PC-3 (cell line): ENCODE measurements at places on chromosomes 1 and 21.

DNA sequence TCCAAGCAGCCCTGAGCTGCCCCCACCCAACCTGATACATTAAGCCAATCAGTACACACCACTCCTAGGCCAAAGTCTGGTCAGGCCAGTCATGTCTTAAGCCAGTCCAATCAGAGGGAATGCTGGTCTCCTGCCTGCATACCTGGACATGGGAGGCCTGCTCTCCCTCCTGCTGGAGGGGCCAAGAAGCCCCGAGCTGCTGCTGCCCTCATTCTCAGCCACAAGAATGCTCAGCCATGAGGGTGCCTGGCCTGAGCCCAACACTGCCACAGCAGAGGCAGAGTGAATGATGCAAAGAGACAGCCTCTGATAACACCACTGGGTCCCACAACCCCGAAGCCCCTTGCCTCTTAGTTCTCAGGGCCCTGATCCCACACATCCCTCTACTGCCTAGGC is 23.0 kb downstream of the CHD5 start:
- DNase-seq = peak; percentile 64

DNA sequence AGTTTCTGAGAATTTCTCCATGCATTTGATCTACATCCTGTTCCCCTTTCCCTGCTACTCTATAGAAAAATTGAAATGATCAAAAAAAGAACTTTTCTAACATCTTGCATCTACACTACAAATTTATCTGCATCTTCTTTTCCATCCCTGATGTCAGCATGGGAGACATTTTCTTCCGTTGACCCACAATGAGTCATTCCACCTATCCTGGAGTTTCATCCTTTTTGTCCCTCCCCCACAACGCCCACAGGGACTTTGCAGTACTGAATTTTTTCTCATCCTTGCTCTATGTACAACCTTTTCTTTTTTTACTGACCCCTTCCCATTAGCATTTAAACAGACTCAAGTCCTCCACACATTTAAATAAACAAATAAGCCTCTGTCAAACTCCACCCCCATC is 112.2 kb upstream of the MROH9 start:
- no peak for DNase-seq

DNA sequence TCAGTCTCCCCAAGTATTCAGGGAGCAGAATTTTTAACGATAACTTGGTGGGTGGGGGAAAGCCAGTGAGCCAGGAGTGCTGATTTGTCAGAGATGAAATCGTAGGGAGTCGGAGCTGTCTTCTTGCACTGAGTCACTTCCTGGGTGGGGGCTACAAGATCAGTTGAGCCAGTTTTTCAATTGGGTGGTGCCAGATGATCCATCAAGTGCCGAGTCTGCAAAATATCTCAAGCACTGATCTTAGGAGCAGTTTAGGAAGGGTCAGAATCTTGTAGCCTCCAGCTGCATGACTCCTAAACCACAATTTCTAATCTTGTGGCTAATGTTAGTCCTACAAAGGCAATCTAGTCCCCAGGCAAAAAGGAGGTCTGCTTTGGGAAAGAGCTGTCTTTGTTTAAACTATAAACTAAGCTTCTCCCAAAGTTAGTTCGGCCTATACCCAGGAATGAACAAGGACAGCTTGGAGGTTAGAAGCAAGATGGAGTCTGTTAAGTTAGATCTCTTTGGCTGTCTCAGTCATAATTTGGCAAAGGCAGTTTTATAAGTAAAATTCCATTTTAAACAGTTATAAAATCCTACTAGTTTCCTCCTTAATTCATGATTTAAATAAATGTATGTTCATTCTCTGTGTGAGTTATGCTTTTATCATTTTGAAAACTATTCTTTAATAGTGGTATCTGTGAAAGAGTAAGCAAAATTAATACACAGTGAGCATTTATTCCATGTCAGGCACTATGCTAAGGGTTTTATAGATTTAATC is 51.7 kb downstream of the SLC16A1 start:
- peak; percentile 91 for DNase-seq

GRCh38 chr1:42753070-42753469 is 13.0 kb upstream of the CLDN19 start:
- no peak for DNase-seq

DNA sequence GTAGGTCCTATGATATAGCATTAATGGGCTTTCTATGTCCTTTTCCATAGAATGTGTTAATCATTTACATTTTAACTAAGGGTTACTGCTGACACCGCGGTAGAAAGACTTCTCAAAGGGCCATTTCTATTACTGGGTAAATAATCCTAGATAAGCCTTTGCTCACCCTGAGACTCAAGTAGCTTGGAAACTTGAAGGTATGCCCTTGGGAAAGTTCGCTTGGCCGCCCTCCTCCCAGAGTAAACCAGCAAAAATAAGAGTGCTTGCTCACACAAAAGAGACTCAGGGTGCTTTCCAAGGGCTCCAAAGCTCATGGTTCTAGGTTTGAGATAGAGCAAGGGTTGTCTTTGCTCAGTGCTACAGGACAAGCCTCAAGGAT is 85.8 kb upstream of the TMPRSS2 start:
- DNase-seq = no peak
